ENCODE measurements at places on chromosomes 16 and 17. TPM values are rescaled to one million over a fixed set of nuclear protein-coding genes. Genes with fewer than 3 reads are reported as not detected.
A peak's percentile ranks its signal among the peaks of the same experiment; 100 is the strongest.

Gene CACNA1H
- total RNA-seq = 66.1 TPM

- no peak for DNase-seq
Measured at GRCh38 chr17:58322581-58323185, 5.9 kb downstream of the TSPOAP1 start.

Gene KRTAP16-1
- total RNA-seq = not detected

- no peak for DNase-seq
Measured at GRCh38 chr17:14733376-14733775, 432.5 kb downstream of the HS3ST3B1 start.

Gene TBC1D3G
- total RNA-seq = 3.6 TPM

- peak; percentile 74 for DNase-seq
Measured at GRCh38 chr17:81397314-81398175, 2.3 kb downstream of the BAHCC1 start.

Gene AXIN2
- 35.4 TPM for total RNA-seq

DNA sequence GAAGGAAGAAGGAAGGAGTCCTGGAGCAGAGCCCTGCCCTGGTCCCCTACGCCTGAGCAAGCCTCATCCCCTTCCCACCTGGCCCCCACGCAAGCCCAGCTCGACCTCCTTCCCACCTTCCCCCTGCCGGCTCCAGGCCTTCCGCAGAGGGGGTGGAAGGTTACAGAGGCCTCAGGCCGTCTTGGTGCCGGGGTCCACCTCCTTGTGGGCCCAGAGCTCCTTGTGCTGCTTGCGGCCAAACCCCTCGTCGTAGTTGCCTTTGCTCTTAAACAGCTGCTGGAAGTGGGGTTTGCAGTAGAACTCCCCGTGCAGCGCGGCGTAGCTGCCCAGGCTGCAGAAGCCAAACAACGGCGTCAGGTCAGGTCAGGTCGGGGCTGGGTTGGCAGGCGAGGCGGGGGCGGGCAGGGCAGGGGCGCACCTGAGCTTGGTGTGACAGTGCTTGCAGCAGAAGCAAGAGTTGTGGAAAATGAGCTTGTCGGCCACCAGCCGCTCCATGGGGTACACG is 1.5 kb downstream of the LIMD2 start:
- DNase-seq = no peak

- DNase-seq = no peak
Measured at GRCh38 chr17:47879028-47879585, 16.9 kb upstream of the SP2 start.

- no peak for DNase-seq
Measured at GRCh38 chr16:12235110-12235509, 258.6 kb downstream of the SNX29 start.

Gene KRT39
- not detected for total RNA-seq

GRCh38 chr16:87437911-87438610 is 45.9 kb downstream of the MAP1LC3B start:
- DNase-seq = no peak

Gene CHST5
- 0.66 TPM for total RNA-seq

Gene C16orf89
- total RNA-seq = 0.49 TPM

Measured in cardiac muscle cell (in vitro differentiated cells and primary cell).